ENCODE measurements at places on chromosomes 2 and 18.

GRCh38 chr2:88709181-88709631 lies 17.7 kb downstream of the RPIA start:
- no peak for DNase-seq

DNA sequence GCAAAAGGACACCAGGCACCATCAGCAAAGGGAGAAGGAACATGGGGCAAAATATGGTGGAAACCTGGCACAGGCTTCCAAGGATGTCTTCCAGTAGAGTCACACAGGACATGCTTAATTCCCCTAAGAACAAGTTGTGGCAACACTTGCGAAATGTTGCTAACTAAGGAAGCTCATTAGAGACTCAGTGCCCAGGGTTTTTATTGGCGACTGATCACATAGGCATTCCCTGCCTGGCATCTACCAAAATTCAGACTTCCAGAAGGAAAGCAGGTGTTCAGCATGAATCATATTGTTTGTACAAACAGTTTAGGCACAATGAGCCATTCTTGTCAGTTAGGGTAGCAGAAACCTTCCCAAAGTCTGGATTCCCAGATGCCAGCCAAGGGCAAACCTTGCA lies 25.7 kb downstream of the SLC4A1AP start:
- DNase-seq = no peak

DNA sequence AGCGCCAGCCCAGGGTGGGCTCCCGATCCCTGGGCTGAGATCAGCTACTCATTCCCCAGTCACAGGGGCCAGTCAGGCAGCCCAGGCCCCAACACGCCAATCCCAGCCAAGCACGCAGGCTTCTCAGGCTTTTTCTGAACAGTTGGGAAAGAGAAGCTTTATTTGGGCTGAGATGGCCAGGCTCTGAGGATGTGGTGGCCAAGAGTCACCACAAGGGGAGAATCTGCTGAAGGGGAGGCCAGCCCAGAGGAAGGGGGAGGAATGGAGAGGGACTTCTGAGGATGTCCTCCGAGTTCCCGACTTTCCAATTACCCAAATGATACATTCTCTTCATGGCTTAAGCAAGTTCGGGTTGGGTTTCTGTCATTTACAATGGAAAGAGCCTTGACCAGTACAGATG lies 2.8 kb upstream of the DIPK1C start:
- no peak for DNase-seq

DNA sequence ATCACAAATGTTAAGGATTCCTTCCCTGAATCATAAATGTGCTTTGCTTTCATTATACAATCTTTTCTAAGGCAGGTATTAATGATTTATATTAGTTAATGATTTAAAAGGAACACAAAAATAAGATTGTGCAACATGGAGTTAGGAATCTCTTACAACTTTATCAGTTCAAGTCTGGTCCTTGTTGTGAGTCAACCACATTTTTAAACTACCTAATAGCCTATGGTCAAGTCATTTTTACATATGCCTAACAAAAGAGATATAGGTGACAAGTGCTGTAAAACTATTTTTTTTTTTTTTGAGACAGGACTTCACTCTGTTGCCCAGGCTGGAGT lies 8.2 kb upstream of the INPP1 start:
- DNase-seq = no peak

DNA sequence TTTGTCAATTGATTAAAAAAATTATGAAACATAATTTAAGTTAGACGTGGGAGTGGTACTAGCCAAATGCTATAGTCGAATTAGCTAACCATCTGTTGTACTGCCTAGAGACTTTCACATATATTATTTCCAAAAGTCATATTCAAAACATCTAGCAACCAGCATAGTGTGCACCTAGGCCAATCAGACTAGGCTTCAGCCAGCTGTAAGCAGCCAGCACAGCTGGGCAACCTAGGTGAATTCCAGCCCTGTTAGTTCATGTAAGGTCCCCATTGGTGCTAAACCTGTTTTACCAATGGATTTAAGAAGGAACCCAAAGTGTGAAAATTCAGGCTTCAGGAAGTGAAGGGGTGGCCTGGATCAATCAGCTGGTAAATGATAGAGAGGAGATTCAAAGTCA lies 144.3 kb downstream of the BCL2 start:
- no peak for DNase-seq

DNA sequence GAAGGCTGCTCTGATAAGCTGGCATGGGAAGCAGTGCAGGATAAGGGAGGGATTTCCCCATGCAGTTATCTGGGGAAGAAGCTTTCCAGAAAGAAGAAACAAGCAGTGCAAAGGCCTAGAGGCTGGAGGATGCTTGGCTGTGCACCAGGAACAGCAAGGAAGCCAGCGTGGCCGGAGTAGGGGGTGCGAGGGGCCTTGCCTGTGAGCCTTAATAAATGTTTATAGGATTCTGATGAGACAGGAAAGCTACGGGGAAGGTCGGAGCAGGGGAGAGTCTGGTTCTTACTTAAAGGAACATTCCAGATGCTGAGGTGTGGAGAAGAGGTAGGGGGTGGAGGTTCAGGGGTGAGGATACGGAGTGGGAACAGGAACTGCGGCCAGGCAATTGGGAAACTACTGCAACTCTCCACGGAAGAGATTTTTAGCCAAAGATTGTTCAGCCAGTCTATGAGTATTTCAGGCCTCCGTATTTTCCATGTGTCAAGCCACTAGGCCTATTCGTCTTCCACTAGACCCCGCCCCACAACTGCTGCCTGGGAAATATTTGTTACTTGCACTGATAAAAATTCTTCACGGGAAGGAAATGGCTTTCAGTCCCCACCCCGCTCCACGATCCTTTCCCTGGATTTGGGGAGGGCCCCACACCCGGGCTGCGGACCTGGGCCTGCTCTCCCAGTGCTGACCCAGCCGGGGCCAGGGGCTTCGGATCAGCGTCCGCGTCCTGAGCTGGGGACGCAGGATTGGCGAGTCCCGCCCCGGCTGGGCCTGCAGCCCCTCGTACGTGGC lies 516 bp downstream of the EIF2AK2 start:
- peak; percentile 78 for DNase-seq

GRCh38 chr2:16613539-16614011 lies 52.1 kb downstream of the CYRIA start:
- DNase-seq = no peak

- no peak for DNase-seq
These were observed 52.2 kb upstream of the B3GNT2 start for GRCh38 chr2:62143696-62144095.

- DNase-seq = peak; percentile 95
These were observed 72.2 kb downstream of the HDAC4 start for GRCh38 chr2:239328351-239329191.

DNA sequence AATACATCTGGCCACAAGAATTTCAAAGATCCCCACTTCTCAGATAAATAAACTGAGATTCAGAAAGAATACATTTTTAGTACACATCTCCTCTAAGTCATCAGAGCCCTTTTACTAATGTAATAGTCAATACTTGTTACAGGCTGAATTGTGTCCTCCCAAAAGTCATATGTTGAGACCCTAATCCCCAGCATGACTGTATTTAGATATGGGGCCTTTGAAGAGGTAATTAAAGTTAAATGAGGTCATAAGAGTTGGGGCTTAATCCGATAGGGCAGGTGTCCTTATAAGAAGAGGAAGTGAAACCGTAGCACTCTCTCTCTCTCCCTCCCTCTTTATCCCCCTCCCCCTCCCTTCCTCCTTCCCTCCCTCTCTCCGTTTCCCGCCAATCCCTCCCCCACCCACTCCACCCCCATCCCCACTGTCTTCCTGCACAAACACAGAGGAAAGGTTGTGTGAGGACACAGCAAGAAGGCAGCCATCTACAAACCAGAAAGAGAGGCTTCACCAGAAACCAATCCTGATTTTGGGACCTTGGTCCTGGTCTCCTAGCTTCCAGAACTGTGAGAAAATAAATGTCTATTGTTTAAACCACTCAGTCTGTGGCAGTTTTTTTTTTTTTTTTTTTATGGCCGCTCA lies 66.6 kb upstream of the ZNF397 start:
- no peak for DNase-seq

- DNase-seq = no peak
These were observed 5.5 kb downstream of the FZD5 start for GRCh38 chr2:207764096-207764630.

DNA sequence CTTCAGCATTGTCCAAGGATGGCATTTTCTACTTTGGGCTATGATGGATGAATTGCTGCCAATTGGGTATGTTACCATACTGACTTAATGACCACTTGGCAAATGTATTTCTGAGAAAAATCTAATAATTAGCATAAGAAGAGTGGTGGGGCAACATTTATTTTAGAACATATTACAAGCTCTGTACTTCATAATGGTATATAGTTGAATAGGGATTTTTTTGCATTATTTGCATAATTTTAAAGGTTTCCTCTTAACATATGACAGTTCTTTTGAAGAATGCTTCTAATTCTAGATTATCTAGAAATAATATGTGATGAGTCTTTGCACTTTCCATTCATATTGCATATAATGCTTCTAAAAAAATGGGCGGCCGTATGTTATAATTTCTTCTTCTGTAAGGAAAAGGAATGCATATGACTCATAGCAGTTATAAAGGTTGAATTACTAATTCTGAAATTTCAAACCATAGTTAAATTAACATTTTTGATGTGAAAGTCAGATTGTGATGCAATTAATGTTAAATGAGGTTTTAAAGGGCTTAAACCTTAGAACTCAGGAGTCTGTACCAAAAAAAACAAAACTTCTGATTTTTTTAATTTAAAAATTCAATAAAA lies 1652.3 kb upstream of the SLC39A10 start:
- no peak for DNase-seq

DNA sequence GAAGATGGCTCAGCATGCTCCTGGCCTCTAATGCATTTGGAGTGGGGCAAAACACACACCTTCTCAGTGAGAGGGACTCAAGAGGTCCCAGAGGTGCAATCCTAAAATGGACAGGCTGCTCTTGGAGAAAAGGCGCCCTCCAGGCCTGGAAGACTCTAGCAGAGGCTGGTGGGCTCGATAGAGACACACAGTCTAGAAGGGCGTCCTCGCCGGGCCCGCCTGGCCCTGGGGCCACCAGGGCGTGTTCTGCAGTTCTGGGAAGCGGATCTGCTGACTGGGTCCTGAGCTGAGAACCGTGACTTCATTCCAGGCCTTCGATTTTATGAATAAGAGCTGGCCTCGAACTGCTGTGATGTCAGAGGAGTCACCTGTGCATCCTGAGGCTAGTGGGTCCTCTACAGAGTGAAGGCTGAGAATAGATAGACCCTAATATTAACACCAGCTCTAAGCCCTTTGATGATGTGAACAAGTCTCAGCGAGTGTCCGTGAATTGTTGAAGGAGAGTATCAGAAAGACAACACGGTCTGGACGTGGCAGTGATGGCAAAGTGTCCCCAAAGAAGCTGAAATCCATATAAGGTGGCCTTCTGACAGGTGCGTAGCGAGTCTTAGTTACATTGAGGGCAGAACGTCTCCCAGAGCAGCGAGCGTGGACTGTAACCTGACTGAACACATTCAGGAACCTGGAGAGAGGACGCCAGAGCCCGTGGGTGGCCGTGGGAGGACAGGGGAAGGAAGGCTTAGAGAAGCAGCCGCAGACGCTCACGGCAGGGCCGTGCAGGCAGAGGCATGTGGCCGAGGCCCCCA lies 136.9 kb downstream of the PTGR3 start:
- DNase-seq = no peak

DNA sequence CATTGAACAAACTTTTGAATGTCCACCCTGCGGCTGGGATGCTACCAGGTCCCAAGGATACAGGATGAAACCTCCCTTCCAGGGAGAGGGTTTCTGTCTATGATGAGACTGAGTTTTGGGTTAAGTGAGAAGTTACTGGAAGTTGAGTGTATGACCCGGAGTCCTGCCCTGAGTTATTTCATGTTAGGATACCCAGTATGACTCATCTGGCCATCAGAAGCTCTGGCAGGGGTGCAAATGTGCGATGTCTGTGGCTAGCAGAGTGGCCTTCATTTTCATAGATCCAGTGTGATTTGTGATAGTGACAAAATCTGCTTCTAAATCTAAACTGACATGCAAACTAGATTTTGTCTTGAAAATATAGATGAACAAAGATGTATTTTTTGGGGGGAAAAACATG lies 55.3 kb downstream of the KCTD1 start:
- DNase-seq = no peak

- no peak for DNase-seq
These were observed 271.4 kb downstream of the SATB2 start for GRCh38 chr2:199186301-199186751.
